Osteocyte (in vitro differentiated cells): ENCODE measurements at places on chromosomes 12 and 14.

GRCh38 chr14:71168564-71169427, 261.5 kb downstream of the PCNX1 start:
- no peak for DNase-seq
- H3K4me1 ChIP-seq = no peaks in the 10 kb centered on the region
- no peaks in the 10 kb centered on the region for H3K36me3 ChIP-seq
- H3K27me3 ChIP-seq = peaks cover 10% of the 10 kb centered on the region
- no peak overlapping the region for H3K4me3 ChIP-seq
- no peak overlapping the region for H3K27ac ChIP-seq

- DNase-seq = no peak
- H3K4me1 ChIP-seq = peaks cover 59% of the 10 kb centered on the region
- H3K36me3 ChIP-seq = no peaks in the 10 kb centered on the region
- H3K27me3 ChIP-seq = no peaks in the 10 kb centered on the region
- no peak overlapping the region for H3K4me3 ChIP-seq
These were observed 4.0 kb downstream of the KTN1 start for GRCh38 chr14:55583942-55584468.

- peaks cover 3% of the 10 kb centered on the region for H3K36me3 ChIP-seq
- peaks cover 44% of the 10 kb centered on the region for H3K4me1 ChIP-seq
- H3K4me3 ChIP-seq = peak overlapping the region; percentile 27
- H3K27me3 ChIP-seq = no peaks in the 10 kb centered on the region
- H3K27ac ChIP-seq = peak overlapping the region; percentile 27
- DNase-seq = no peak
These were observed 75.1 kb upstream of the SLC38A4 start for GRCh38 chr12:46900734-46901463.

DNA sequence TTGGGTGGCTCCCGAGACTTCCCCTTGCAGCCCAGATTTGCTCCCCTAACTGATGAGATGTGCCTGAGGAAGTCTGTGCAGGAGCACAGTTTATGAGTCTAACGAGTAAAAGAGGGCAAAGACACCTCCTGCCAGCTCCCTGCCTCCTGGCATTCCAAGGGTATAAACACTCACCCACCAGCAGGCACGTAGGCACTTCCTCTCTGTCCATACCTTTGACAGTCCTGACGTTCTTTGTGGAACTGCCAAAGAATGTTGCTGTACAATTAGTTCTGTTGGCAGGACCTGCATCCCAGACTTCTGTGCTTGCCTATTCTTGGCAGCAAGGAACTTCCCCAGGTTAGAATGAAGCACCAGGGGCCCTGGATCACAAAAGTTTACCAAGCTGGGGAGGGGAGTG, 889.3 kb downstream of the BCL11B start:
- H3K27ac ChIP-seq = no peak overlapping the region
- no peak overlapping the region for H3K4me3 ChIP-seq
- no peaks in the 10 kb centered on the region for H3K27me3 ChIP-seq
- DNase-seq = no peak
- no peaks in the 10 kb centered on the region for H3K4me1 ChIP-seq

DNA sequence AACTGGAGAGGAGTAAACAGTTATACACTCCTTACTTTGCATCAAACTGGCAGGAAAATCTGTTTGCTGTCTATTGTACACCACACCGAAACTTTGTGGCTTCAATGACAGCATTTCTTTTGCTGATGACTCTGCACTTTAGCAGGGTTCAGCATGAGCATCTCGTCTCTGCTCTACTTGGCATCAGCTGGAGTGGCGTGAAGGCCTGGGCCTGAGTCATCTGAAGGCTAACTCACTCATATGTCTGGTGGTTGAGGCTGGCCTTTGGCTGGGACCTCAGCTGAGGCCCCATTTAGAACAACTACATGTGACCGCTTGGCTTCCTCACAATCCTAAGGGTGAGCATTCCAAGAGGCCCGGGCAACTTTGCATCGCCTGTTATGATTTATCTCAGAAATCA, 28.7 kb upstream of the REP15 start:
- H3K27me3 ChIP-seq = no peaks in the 10 kb centered on the region
- no peak overlapping the region for H3K27ac ChIP-seq
- H3K36me3 ChIP-seq = peaks cover 76% of the 10 kb centered on the region
- no peak overlapping the region for H3K4me3 ChIP-seq

- H3K27ac ChIP-seq = peak overlapping the region; percentile 21
- H3K4me1 ChIP-seq = peaks cover 10% of the 10 kb centered on the region
- no peaks in the 10 kb centered on the region for H3K27me3 ChIP-seq
- H3K4me3 ChIP-seq = no peak overlapping the region
These were observed 16.7 kb upstream of the AQP2 start for GRCh38 chr12:49933796-49934195.

- no peak overlapping the region for H3K4me3 ChIP-seq
- no peak overlapping the region for H3K27ac ChIP-seq
- H3K4me1 ChIP-seq = no peaks in the 10 kb centered on the region
- no peaks in the 10 kb centered on the region for H3K36me3 ChIP-seq
- DNase-seq = no peak
These were observed 13.5 kb upstream of the TESPA1 start for GRCh38 chr12:54997929-54998522.

DNA sequence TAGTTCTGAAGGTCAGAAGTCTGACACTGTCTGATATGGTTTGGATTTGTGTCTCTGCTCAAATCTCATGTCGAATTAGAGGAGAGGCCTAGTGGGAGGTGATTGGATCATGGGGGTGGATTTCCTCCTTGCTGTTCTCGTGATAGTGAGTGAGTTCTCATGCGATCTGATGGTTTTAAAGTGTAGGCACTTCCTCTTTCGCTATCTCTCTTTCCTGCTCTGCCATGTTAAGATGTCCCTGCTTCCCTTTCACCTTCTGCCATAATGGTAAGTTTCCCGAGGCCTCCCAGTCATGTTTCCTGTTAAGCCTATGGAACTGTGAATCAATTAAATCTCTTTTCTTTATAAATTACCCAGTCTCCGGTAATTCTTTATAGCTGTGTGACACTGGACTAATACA, 84.1 kb upstream of the TMTC1 start:
- no peak for DNase-seq
- peaks cover 16% of the 10 kb centered on the region for H3K27me3 ChIP-seq
- peaks cover 16% of the 10 kb centered on the region for H3K4me1 ChIP-seq
- H3K4me3 ChIP-seq = no peak overlapping the region

DNA sequence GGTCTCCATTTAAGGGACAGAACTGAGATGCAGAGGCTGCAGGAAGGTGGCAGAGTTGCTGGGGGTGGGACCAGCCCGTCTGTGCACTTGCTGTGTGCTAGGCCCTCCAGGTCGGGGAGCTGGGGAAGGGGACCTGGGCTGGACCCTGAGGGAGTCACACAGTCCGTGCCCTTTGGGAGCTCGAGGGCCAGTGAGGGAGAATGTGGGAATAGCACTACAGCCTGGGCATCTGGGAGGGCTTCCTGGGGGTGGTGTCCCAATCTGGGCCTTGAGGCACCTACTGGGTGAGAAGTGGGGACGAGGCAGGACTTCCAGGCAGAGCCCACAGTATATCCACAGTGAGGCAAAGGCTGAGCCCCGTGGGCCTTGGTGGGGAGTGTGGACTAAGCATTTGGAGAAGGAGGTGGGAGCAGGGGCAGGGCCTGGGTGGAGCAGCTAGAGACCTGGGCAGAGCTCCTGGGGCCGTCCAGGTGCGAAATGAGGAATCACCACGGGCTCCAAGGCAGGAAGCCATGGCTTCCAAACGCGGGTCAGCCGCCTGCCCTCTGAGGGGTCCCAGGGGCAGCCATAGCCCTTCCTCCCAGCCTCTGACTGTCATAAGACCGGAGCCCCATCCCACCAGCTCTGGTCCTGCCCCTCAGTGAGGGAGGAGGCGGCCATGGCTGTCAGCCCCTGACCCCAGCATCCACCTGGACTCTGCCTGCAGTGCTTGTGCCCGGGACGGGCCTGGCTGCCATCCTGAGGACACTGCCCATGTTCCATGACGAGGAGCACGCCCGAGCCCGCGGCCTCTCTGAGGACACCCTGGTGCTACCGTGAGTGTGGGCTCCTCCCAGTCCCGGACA, 6.6 kb downstream of the ASPG start:
- H3K4me3 ChIP-seq = no peak overlapping the region
- no peaks in the 10 kb centered on the region for H3K36me3 ChIP-seq
- H3K27me3 ChIP-seq = no peaks in the 10 kb centered on the region
- H3K27ac ChIP-seq = no peak overlapping the region
- H3K4me1 ChIP-seq = peaks cover 3% of the 10 kb centered on the region

- H3K36me3 ChIP-seq = no peaks in the 10 kb centered on the region
- no peak overlapping the region for H3K27ac ChIP-seq
- H3K4me3 ChIP-seq = no peak overlapping the region
- H3K27me3 ChIP-seq = peaks cover 20% of the 10 kb centered on the region
These were observed 78.1 kb upstream of the ST8SIA1 start for GRCh38 chr12:22412581-22412980.

- no peak for DNase-seq
- no peaks in the 10 kb centered on the region for H3K4me1 ChIP-seq
- no peak overlapping the region for H3K27ac ChIP-seq
- H3K27me3 ChIP-seq = no peaks in the 10 kb centered on the region
These were observed 70.8 kb downstream of the WDR20 start for GRCh38 chr14:102210421-102211042.

GRCh38 chr12:70176290-70176689, 66.9 kb upstream of the CNOT2 start:
- no peak overlapping the region for H3K27ac ChIP-seq
- no peaks in the 10 kb centered on the region for H3K36me3 ChIP-seq
- peaks cover 4% of the 10 kb centered on the region for H3K4me1 ChIP-seq
- no peak for DNase-seq

GRCh38 chr12:66719862-66720261, 41.0 kb upstream of the GRIP1 start:
- DNase-seq = no peak
- H3K27me3 ChIP-seq = peaks cover 2% of the 10 kb centered on the region
- H3K36me3 ChIP-seq = no peaks in the 10 kb centered on the region
- H3K4me1 ChIP-seq = no peaks in the 10 kb centered on the region
- no peak overlapping the region for H3K4me3 ChIP-seq
- H3K27ac ChIP-seq = no peak overlapping the region

DNA sequence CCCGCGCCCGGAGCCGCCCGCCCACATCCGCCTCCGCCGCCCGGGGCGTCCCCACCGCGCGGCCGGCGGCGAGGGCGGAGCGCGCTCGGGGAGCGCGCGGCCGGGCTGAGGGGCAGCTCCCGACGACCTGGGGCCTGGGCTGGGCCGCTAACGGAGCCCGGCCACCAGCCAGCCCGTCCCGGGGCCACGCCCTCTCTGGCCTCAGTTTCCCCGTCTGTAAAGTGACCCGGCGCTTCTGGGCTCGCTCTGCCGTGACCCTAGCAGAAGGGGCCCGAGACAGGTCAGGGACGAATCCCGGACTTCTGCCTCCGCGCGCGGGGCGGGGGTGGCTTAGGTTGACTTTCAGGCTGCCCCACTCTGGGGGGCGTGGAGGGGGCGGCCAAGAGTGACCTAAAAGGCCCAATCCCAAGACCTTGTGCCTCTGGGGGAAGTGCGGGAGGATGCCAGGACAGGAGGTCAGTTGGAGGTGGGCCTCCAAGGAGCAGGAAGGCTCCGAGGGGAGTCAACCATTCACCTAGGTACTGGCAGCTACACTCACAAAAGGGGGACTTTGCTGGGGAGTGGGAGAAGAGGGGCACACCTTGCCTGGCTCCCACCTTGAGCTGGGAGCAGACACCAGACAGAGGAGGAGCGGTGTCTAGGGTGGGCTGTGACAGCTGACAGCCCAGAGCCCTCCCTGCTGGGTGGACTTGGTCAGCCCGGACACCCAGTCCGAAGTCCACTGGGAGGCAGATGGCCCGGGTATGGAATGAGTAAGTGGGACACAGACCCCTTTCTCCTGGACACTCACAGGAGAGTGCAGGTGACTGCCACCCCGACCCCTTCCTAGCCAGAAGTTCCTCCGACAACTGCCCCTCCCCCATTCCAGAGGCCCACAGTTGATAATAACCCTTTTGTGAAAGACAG, 486 bp upstream of the AKT1 start:
- peak overlapping the region; percentile 65 for H3K4me3 ChIP-seq
- peak overlapping the region; percentile 67 for H3K27ac ChIP-seq
- H3K4me1 ChIP-seq = peaks cover 42% of the 10 kb centered on the region
- no peaks in the 10 kb centered on the region for H3K27me3 ChIP-seq
- no peak for DNase-seq

GRCh38 chr12:102465762-102466560, 14.4 kb downstream of the IGF1 start:
- no peak for DNase-seq
- H3K36me3 ChIP-seq = no peaks in the 10 kb centered on the region
- H3K27me3 ChIP-seq = peaks cover 10% of the 10 kb centered on the region
- H3K4me3 ChIP-seq = no peak overlapping the region

- no peaks in the 10 kb centered on the region for H3K4me1 ChIP-seq
- H3K27me3 ChIP-seq = no peaks in the 10 kb centered on the region
- no peak for DNase-seq
- H3K36me3 ChIP-seq = no peaks in the 10 kb centered on the region
- no peak overlapping the region for H3K27ac ChIP-seq
These were observed 825.9 kb downstream of the SLC16A7 start for GRCh38 chr12:60421741-60422140.
